ENCODE measurements at places on chromosomes 1 and 21.

- DNase-seq: no peak
Measured at GRCh38 chr1:205980237-205980870, 22.8 kb downstream of the RAB7B start.

DNA sequence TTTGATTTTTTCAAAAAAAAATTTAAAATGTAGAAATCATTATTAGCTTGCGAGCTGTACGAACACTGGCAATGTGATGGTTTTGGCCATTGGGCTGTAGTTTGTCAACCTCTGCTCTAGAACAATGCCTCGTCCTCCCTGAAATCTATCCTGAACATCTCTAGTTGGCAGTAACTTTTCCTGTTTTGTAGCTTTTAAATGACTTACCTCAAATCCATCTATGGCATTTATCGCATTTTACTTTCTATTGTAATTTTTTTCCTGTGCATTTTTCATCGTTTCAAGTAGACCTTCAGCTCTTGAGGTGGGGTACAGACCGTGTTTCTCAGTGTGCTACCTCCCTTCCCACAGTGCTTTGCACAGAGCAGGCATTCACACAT lies 30.4 kb upstream of the A3GALT2 start:
- DNase-seq: no peak

DNA sequence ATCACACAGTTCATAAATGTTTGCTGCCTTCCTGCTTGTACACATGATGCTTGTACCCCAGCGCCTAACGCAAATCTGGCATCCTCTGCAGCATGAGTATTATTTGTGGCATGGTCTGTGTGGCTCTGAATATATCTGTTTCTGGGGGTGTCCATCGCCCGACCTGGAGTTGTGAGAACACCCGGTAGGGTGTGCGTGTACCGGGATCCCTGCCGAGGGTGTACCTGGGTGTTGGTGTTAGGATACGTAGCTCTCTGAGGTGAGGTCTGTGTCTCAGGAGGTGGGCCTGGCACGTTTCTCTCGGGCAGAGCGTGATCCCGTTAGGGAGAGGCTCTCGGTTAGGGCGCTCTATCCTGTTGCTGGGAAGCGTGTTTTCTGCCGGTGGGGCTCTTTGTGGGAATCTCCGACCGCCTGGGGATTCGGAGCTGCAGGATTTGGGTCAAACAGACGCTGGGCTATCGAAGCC lies 10.4 kb upstream of the CDC20 start:
- no peak for DNase-seq

DNA sequence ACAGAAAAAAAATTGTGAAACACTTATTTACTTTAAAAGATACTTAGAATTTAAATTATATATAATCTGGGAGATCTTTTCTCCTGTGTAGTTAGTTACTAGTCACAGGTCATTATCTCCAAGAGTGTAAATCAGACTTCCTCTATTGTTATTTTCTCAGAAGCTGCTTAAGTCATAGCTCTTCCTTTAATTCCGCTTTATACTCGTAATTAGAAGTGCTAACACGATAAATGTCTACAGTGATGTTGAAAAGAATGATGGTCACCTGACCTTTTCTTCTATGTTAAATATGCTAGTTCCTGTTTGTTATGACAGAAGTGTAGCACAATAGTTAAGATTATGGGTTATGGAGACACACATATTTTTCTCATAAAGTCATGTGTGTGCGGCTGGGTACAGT lies 123.6 kb downstream of the TGFB2 start:
- DNase-seq: no peak

DNA sequence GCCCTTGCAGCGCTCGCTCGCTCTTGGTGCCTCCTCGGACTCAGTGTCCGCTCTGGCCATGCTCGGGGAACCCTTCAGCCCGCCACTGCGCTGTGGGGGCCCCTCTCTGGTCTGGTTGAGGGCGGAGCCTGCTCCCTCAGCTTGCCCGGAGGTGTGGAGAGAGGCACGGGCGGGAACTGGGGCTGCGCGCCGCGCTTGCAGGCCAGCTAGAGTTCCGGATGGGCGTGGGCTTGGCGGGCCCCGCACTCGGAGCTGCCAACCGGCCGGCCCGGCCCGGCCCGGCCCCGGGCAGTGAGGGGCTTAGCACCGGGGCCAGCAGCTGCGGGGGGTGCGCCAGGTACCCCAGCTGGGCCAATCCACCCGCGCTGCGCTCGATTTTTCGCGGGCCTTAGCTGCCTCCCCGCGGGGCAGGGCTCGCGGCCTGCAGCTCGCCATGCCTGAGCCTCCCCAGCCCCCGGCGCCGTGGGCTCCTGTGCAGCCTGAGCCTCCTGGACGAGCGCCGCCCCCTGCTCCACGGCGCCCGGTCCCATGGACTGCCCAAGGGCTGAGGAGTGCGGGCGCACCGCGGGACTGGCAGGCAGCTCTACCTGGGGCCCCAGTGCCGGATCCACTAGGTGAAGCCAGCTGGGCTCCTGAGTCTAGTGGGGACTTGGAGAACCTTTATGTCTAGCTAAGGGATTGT lies 217.0 kb upstream of the PKN2 start:
- no peak for DNase-seq

DNA sequence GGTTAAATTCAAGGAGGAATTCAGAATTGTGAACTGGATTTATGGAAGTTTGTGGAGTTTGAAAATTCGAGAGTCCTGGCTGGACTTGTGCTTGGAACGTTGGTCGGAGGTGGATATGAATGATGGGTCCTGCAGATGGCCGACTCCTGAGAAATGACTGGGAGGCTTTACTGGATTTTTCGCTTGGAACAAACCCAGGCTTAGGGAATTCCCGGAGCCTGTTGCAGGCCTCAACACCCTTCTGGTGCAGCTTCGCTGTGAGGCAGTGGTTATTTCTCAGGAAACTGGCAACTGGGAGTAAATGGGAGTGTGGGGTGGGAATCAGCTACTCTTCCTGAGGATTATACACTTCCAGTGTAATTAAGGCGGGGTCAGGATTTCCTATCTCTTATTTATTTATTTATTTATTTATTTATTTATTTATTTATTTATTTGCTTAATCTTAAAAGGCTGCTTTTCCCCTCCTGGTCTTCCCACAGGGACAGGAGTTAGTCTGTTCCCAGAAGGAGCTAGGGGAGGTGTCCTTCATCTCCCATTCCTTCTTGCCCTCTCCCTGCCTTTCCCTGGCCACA lies 21.1 kb downstream of the MAPKAPK2 start:
- DNase-seq: no peak

DNA sequence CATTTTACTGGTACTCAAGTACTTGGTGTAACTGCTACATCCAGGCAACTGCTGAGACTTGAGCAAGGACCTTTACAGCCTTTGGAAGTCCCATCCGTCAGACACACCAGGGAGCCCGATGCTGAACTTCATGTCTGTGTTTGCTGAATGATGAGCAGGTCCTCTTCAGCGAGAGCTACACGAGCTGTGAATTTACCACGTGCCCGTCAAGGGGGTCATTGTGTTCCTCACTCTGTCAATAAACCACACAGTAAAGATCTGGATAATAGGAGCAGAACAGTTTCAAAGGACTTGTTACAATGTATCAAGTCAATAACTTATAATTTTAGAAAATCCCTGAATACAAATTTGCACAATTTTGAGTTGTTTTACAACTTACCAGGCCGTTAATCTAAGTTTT lies 427.2 kb downstream of the KIF26B start:
- no peak for DNase-seq

- no peak for DNase-seq
Measured at GRCh38 chr1:185646202-185646683, 87.9 kb upstream of the HMCN1 start.

Measured in stimulated activated CD4-positive, alpha-beta T cell treated with anti-CD3 and anti-CD28 coated beads, TNF-alpha, amount 100 ng/mL, for 1 hour (primary cell).